Iris pigment epithelial cell (primary cell): ENCODE measurements at places on chromosomes 11 and 22.

DNA sequence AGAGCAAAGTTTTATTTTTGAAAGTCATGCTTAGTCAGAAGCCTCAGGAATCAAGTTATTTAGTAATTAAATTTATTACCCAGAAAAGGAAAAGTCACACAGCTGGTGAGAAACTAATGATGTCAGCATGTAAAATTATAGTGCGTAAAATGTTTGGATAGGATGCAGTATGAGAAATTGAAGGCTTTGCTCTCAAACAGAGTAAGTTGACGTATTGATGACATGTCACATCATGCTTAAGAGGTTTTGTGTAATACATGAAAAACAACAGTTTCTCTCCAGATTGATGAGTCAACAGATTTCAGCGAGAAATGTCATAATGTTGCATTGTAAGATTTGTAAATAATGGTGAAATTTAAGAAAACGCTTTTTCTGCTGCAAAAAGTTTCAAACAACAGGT lies 769.8 kb downstream of the METTL15 start:
- peak; percentile 60 for DNase-seq

GRCh38 chr11:83971063-83971462 lies 684.9 kb upstream of the CCDC90B start:
- peak; percentile 18 for DNase-seq

DNA sequence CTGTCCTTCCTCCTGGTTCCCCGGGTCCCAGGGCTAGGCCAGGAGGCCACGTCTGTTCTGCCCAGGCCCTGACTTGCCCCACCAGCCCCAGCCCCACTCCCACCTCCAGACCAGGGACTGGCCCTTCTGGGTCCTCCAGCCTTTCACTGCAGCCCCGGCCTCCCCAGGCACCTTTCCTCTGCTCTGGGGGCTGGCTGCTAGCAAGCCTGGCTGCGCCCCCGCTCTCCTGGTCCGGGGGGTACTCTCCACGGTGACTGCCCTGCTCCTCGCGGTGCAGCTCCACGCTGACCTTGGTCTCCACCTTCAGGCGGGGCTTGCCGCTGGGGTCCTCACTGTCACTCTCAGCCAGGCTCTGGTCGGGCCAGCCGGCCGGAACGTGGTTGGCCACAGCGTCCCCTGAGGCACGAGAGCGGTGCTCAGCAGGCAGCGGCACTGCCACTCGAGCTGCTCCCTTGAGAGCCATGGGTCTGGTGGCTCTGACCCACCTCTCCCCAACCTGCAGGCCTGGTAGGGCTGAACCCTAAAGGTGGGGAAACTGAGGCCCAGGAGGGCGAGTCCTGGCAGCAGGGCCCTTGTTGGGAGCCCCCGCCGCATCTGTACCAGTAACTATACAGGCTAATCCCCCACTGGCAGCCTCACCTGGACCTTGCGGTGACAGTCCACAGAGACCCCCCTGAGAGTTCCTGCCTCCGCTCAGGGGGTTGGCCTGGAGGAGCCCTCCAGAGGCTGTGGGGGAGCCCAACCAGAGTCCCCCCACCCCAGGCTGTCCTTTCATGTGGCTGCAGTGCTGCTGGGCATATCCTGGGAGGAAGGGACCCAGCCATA lies 29.0 kb downstream of the TRMU start:
- no peak for DNase-seq

- no peak for DNase-seq
Observed at GRCh38 chr11:83355391-83355790, 69.2 kb upstream of the CCDC90B start.

DNA sequence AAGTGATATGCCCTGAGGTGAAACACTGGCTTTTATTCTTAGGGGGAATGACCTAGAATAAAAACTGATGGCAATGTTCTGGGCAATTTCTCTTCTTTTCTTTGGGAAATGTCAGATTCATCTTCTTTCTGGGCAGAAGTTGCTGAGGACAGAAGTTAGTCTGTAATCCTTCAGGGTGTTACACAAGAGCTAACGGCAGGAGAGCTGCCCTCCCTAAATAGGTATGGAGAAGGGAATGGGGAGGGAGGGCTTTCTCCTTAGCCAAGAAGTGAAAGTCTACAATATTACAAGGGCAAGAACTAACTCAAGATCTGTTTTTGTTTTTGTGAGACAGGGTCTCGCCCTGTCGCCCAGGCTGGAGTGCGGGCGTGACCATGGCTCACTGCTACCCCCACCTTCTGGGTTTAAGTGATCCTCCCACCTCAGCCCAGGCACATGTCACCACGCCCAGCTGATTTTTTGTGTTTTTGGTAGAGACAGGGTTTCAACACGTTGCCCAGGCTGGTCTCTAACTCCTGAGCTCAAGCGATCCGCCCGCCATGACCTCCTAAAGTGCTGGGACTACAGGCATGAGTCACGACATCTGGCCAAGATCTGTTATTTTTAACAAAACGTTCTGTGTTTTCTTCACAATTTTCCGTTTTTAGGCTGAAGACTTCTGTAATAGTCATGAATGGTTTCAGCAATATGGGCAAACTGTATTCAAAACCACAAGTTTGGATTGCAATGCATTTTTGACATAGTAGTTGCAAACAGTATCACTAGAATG lies 7.2 kb downstream of the PIWIL4 start:
- peak; percentile 93 for DNase-seq

DNA sequence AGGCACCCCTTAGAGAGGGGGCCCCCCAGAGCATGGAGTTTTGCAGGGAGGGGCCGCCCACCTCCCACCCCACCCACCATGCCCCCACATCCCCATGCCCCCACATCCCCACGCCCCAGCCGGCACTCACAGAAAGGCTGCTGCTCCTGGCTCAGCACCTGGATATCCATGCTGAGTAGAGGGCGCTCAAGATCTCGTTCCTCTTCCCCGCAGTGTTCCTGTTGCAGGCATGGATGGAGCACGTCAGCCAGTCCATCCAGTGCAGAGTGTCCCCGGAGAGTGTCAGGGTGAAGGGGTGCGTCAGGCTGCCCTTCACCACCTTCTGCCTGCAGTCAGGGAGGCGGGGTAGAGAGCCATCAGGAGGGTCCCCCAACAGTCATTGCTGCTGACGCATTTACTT lies 156.2 kb downstream of the CRYBB2 start:
- DNase-seq, result no peak

GRCh38 chr11:61542705-61543104 lies 34.2 kb downstream of the LRRC10B start:
- no peak for DNase-seq

GRCh38 chr11:64765291-64765850 lies 5.6 kb upstream of the PYGM start:
- no peak for DNase-seq

DNA sequence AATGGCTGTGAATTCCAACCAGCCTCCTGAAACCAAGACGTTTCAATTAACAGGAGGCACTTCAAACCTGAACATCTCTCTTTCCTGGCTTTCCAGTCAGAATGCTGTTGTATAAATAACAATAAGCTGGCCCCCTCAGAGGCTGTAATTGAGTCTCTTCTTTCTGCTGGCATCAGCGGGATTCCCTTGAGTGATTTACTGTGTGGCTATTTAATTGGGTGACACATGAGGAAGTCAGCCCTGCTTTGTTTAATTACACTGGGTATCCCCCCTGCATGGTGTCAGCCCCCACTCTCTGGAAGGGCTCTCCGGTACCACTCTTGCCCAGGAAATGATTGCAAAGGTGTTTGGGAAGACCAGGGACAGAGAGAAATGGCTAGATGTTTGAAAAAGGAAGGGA lies 101.6 kb downstream of the NTM start:
- no peak for DNase-seq

DNA sequence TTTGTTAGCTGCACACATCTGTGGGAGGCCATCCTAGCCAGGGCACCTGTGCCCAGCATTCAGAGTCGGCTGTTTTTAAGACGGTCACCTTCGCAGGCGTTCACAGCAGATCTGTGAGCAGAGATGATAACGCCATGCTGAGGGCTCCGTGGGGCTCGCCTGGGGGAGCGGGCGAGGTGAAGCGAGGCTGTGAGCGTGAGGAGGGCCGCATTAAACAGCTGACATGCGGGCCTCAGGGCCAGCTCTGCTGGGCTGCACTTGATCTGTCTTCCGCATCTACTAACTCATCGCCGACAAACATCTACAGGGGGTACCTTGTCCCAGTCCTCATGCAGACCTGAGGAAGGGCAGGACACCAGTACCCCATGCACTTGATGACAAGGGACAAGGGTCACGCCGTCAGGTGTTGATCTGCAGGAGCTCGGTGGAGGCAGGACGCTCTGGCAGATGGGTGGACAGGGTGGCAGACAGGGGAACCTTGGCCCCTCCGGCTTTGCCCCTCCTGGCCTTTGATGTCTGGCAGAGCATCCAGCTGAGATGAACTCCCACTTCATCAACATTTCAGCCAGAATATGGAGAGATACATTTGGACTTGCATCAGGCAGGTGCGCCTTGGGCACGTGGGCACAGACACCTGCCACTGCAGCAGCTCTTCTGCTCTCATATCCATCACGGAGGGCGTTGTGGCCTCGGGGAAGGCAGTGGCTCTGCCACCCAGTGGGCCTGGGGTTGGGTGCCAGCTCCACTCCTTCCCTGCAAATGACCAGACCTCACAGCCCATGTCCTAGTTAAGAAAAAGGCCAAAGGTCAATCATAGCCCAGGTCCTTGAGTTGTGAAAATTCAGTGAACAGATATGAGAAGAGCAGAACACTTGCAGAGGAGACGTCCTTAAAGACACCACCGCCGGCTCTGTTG lies 822.9 kb downstream of the BRD1 start:
- no peak for DNase-seq

DNA sequence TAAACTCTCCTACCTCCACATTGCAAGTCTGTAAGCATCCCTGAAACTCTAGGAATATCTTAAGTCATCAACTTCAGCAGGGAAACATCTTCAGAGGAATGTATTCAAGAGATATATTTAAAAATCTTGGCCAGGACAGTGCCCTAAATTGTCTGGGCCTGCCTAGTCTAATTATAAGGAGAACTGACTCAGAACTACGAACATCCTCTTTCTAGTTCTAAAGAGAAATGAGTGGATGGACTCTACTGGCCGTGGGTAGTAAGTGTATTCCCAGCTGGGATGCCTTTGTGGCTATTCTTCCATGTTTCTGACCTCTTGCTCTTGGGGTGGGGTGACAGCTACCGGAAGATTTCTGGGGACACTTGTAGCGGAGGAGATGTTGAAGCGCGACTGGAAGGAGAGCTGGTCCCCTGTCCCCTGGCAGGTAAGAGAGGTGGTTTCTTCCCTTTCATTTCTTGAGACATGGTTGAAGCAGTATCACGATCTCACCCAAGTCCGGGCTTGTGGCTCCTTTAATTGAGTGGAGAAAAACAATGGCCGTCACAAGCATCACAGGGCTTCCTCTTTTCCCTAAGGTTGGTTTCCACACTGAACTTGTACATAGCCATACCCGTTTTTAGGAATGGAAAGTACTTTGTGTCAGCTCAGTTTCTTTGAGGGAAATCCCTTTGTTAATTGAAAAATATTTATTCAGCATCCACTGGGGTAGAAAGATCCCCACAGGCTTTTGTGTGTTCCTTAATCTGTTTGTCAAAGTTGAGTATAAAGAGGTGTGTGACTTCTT lies 97.7 kb upstream of the SORL1-AS1 start:
- no peak for DNase-seq

DNA sequence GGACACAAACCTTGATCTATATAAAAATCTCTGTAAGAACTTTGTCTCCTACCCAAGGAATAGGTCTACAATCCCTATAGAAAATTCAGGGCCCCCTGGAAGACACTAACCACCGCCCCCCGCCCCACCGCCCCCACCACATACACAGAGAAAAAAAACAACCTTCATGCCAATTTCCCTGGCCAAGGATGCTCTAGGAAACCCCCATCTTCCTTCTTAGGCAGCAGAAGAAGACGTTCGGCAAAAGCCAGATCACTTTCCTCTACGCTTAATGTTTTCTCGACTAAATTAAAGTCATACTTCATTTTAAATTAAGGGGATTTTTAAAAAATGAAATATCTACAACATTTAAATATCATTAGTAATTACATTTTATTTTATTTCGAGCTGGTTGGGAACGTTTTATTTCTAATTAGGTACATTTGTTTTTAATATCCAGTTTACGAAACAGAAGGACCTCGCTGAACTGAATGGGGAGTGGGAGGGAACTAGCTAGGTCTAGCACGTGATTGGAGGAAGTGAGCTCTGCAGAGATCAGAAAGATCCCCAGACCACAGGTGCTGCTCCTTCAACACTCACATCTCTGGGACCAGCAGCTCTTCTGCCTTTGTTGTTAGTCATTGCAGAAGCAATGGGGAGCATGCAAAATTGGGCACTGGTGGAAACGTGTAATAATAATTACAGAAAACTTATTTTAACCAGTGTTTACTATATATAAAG lies 472.3 kb downstream of the MN1 start:
- DNase-seq, result no peak

DNA sequence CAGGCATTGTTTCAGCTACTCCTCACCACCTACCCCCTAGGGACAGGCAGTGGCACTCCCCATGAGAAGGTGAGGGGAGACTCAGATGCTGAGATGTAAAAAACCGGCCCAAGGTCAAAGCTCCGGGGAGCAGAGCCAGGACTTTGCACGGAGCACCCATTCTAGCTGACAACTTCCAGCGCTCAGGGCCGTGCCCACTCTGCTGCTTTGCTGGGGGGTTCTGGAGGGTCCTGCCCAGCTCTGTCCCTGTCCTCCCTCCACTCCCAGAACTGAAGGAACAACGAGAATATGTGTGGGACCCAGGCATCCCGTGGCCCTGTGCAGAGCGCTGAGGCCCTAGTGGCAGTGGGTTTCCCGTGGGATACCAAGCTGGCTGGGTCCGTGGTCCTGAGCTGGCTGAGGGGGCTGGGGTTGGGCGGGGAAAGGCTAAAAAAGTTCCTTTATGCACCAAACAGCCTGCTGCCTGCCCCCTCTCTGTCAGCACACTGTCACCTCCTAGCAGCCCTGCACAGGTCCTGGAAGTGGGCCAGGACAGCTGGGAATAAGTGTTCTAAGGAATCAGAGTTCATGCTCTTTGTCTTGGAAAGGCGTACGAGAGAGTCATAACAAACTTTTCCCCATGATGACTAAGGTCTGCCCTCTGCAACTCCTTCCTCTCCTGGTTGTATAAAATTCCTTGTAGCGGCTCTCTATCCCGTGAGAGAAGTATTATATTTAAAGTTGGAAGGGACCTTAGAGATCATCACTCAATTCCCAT lies 1.9 kb downstream of the MS4A10 start:
- peak; percentile 61 for DNase-seq

- DNase-seq, result no peak
Observed at GRCh38 chr11:120709808-120710207, 198.3 kb downstream of the GRIK4 start.

- no peak for DNase-seq
Observed at GRCh38 chr22:45376009-45376408, 37.4 kb downstream of the SMC1B start.

GRCh38 chr22:20651286-20651685 lies 122.6 kb upstream of the SERPIND1 start:
- no peak for DNase-seq

GRCh38 chr11:6862961-6863360 lies at the start of gene OR10A2:
Gene OR10A2 (plus strand): TSS chr11:6863057. CDS start chr11:6869755, 6,698 bp downstream.
- DNase-seq, result peak; percentile 11

GRCh38 chr22:19868773-19869471 lies 14.2 kb upstream of the GNB1L start:
- no peak for DNase-seq
